Heart right ventricle (tissue), 16 donors: ENCODE measurements at places on chromosomes 3 and 15. TPM values are rescaled to one million over a fixed set of nuclear protein-coding genes. Genes with fewer than 3 reads are reported as not detected.
A peak's percentile ranks its signal among the peaks of the same experiment; 100 is the strongest.

The RAF1 gene
- 122 TPM for total RNA-seq

The MKRN3 gene
- not detected for total RNA-seq

The DNAJA4 gene
- 139 TPM for total RNA-seq

The PAQR5 gene
- total RNA-seq, result 0.77 TPM

The MGA gene
- 34.9 TPM for total RNA-seq

The NPAP1 gene
- not detected for total RNA-seq

- no peaks in the 10 kb centered on the region for H3K36me3 ChIP-seq
- DNase-seq, result no peak
- peak overlapping the region; percentile 58 for H3K27ac ChIP-seq
- H3K4me1 ChIP-seq, result peaks cover 16% of the 10 kb centered on the region
Measured at GRCh38 chr15:40911141-40911540, 16.9 kb downstream of the VPS18 start.

DNA sequence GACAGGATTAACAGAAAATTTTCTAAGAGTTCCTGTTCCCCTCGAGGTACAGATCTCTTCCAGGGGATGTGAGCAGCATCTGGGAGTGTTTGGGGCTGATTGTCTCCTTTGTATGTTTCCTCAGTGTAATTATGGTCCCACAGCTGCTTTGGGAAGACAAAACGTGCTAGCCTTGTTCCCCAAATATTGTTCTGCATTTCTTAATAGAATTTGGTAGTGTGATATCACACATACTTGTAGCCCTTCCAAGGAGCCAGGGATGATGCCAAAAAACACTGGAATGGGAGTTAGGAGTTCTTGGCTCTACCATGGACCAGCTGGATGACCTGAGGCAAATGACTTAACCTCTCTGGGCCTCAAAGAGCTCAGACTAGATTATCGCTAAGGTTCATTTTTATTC is 19.0 kb upstream of the AGBL1 start:
- H3K27ac ChIP-seq, result no peak overlapping the region
- no peaks in the 10 kb centered on the region for H3K4me1 ChIP-seq
- H3K4me3 ChIP-seq, result no peak overlapping the region
- H3K27me3 ChIP-seq, result peaks cover 11% of the 10 kb centered on the region
- H3K36me3 ChIP-seq, result no peaks in the 10 kb centered on the region

DNA sequence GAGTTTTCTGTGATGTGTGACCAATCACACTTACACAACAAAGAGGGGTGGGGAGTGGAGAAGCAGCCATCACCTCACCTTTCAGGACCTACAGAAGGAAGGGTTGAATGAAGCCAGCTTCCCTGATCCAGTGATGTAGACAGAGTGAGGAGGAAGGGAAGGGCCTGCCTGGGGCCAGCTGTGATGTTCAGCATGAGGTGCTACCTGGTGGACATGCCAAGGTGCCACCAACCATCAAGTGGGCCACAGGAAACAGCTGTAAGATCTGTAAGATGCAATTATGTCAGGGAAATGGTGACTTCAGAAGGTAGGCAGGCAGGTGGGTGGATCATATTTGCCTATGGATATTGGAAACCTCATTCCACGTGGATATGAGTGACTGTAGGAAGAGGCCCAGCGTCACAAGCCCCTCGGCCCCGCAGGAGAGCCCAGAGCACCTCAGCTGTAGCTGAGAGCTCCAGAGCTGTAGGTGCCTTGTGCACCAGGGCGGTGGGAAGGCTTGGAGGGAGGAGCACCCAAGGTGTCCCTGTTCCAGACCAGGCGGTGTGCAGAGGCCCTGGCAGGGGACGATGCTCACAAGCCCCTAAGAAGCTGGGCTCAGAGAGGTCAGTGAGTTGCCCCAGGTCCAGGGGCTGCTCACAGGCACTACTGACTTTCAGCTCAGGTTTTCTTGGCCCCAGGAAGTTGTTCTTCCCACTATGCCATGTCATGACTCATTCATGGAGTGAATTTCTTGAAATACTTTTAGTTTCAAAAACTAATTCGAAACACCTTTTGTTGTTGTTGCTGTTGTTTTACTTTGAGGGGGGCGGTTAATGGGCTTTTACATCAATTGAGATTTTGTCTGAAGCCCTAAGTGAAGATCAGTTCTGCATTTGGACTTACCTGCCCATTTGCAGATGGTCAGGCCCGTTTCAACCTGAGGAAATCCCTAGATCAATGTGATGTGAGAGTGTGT is 94.2 kb upstream of the ALDH1A3 start:
- H3K27ac ChIP-seq, result no peak overlapping the region
- no peaks in the 10 kb centered on the region for H3K27me3 ChIP-seq
- no peaks in the 10 kb centered on the region for H3K36me3 ChIP-seq
- DNase-seq, result no peak

- no peak overlapping the region for H3K27ac ChIP-seq
- H3K4me3 ChIP-seq, result no peak overlapping the region
- H3K27me3 ChIP-seq, result peaks cover 3% of the 10 kb centered on the region
Measured at GRCh38 chr3:141045849-141046248, 5.3 kb upstream of the SPSB4 start.

- H3K27ac ChIP-seq, result no peak overlapping the region
- no peaks in the 10 kb centered on the region for H3K36me3 ChIP-seq
- H3K4me3 ChIP-seq, result no peak overlapping the region
- DNase-seq, result peak; percentile 39
- no peaks in the 10 kb centered on the region for H3K27me3 ChIP-seq
Measured at GRCh38 chr3:54988838-54989630, 61.2 kb upstream of the LRTM1 start.

DNA sequence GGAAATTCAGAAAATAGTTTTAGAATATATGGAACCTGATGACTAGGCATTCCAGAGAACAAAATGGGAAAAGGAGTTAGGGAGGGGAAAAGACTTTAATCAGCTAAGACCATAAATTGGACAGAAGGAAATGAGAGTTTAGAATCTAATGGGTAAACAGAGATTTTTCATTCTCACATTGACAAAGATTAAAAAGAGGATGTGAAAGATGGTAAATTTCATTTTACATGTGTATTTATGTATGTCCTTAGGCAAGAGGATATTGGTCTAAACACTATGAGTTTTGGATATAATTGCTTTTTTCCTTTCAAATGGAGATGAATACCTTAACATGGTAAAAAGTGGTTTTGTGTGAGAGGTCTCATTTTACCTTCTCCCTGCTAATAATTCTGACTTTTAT is 1021.9 kb downstream of the NSUN3 start:
- H3K4me3 ChIP-seq, result no peak overlapping the region
- H3K27me3 ChIP-seq, result no peaks in the 10 kb centered on the region
- DNase-seq, result no peak
- H3K36me3 ChIP-seq, result no peaks in the 10 kb centered on the region
- H3K27ac ChIP-seq, result no peak overlapping the region

- no peak overlapping the region for H3K27ac ChIP-seq
- DNase-seq, result no peak
Measured at GRCh38 chr15:96672629-96673028, 342.1 kb downstream of the NR2F2 start.

DNA sequence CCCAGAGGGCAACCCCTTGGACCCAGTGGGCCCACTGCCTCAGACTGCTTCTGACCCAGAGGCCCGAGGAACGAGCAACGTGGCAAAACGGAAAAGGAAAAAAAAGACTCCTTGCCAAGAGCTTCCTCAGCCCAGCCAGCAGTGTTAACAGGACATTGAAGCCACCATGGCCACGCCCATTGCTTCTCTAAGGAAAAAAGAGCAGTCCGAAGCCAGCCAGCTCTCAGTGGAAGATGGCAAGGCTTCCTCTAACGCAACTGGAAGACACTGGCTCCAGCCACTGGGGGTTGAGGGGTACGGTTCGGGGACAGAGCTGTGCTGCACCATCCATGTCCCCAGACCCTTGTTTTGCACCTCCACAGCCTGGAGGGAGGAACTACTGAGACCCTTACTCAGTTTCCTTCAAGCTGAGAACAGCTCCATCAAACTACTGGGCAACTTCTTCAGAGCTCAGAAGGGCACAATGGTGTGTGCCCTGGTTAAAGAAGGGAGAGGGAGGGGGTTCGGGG is 10.7 kb downstream of the BMF start:
- no peak overlapping the region for H3K4me3 ChIP-seq
- peak; percentile 66 for DNase-seq
- H3K27ac ChIP-seq, result peak overlapping the region; percentile 95
- no peaks in the 10 kb centered on the region for H3K36me3 ChIP-seq
- H3K27me3 ChIP-seq, result no peaks in the 10 kb centered on the region

DNA sequence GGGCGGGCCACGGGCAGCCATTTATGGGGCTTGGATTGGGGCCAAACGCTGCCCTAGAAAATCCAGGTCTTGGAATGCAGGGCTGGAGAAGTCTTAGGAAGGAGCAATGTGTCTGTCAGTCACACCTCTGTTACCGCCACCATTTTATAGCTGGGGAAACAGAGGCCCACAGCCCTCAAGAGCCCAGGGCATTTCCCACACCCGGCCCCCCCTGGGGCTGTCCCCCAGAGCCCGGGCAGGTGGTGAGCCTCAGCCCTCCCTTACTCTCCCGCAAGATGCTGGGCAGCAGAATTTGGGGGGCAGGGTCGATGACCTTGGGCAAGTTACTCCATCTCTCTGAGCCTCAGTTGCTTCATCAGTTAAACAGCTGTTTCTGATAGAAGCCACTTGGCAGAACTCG is 508.2 kb downstream of the SHQ1 start:
- DNase-seq, result no peak
- H3K4me3 ChIP-seq, result no peak overlapping the region
- H3K27me3 ChIP-seq, result no peaks in the 10 kb centered on the region
- no peak overlapping the region for H3K27ac ChIP-seq

- DNase-seq, result no peak
- H3K36me3 ChIP-seq, result no peaks in the 10 kb centered on the region
- H3K27ac ChIP-seq, result no peak overlapping the region
- no peaks in the 10 kb centered on the region for H3K27me3 ChIP-seq
- peaks cover 16% of the 10 kb centered on the region for H3K4me1 ChIP-seq
Measured at GRCh38 chr3:113271594-113272384, 60.4 kb downstream of the BOC start.

- no peak overlapping the region for H3K27ac ChIP-seq
- H3K27me3 ChIP-seq, result no peaks in the 10 kb centered on the region
- H3K4me1 ChIP-seq, result peaks cover 63% of the 10 kb centered on the region
- peaks cover 46% of the 10 kb centered on the region for H3K36me3 ChIP-seq
- H3K4me3 ChIP-seq, result no peak overlapping the region
- DNase-seq, result no peak
Measured at GRCh38 chr15:80982205-80982604, 7.4 kb downstream of the MESD start.

DNA sequence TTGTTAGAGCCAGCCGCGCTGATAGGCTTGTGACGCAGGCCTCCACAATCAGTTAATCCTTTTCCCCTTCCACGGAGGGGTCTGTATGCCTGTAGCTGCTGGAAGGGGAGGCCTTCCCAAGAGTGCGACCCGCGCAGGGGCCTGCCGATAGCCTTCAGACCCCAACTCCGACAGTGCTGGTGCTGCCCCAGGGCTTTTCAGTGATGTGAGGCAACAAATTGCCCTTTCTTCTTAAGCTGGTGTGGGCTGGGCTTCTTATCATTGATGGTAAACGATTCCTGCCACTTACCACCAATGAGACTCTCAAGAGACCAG is 143.4 kb downstream of the CHSY1 start:
- H3K4me3 ChIP-seq, result no peak overlapping the region
- no peaks in the 10 kb centered on the region for H3K27me3 ChIP-seq
- peaks cover 19% of the 10 kb centered on the region for H3K4me1 ChIP-seq
- H3K36me3 ChIP-seq, result no peaks in the 10 kb centered on the region
- no peak overlapping the region for H3K27ac ChIP-seq
- DNase-seq, result no peak
